ENCODE measurements at places on chromosomes 16 and 17.

DNA sequence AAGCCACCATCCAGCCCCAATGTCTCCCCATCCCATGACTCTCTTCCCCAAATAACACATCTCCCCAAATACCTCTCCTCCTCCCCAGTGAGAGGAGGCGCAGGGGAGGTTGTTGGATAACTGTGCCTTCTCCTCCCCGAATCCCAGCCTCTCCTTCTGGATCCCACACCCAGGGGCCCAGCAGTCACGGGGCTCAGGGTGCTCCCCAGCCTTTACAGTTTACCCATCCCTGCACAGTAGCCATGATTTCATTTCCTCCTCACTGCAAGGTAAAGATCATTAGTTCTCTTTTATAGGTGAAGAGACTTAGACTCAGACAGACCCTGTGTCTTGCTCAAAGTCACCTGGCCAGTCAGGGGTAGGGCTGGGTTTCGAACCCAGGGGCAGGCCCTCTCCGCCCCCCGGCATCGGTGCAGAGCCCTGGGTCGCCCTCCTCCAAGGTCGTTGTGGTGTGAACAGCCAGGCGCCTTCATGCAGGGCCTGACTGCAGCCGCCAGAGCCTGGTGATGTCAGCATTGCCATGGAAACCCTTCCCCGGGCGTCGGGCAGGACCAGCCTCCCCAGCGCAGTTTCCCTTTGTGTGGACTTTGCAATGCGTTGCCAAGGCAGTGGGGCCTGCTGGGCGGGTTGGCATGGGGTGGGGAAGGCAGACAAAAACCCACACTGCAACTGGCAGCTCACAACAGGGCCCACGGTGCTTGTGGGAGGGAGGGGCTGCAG lies 53.3 kb upstream of the TOB1 start:
- peak overlapping the region; percentile 16 for H3K4me3 ChIP-seq
- H3K27me3 ChIP-seq = no peaks in the 10 kb centered on the region
- H3K27ac ChIP-seq = peak overlapping the region; percentile 58
- H3K4me1 ChIP-seq = peaks cover 11% of the 10 kb centered on the region
- peak; percentile 88 for DNase-seq

DNA sequence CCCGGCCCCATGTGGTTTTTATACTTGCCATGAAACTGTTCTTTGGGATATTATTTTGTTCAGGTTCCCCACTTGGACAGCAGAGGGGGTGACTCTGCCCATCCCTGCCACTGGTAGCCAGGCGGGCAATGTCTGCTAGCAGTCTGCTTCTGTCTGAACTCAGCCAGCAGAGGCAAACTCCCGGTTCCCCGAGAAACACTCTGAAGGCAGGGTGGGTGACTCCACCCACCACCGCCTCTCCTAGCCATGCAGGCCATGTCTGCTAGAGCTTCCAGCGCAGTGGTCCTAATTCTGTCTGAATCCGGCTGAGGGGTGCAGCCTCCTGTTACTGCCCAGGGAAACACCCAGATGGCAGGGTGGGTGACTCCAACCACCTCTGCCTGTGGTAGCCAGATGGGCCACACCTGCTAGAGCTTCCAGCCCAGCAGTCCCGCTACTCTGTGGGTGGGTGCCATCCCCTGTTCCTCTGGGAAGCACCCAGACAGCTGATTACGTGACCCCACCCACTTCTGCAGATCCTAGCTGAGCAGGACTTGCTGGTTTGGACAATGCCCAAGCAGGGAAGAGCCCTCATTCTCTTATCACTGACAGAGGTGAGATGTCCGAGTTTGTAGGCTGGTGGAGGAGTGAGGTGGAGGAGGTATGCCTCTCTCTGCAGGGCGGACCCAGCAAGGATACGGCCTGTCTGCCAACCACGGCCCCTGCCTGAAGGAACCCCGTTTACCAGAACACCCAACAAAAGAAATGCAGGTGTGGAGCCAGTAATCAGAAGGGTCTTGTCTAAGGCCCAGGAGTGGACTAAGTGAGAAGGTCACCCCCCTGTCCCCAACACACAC lies 22.4 kb downstream of the NLRP1 start:
- no peak overlapping the region for H3K4me3 ChIP-seq
- H3K27ac ChIP-seq = no peak overlapping the region
- no peaks in the 10 kb centered on the region for H3K4me1 ChIP-seq
- H3K36me3 ChIP-seq = peaks cover 7% of the 10 kb centered on the region
- no peak for DNase-seq
- no peaks in the 10 kb centered on the region for H3K27me3 ChIP-seq

GRCh38 chr16:56677474-56677873 lies 4.8 kb upstream of the MT1X start:
- no peak overlapping the region for H3K4me3 ChIP-seq
- H3K4me1 ChIP-seq = no peaks in the 10 kb centered on the region
- no peak for DNase-seq
- H3K27me3 ChIP-seq = peaks cover 34% of the 10 kb centered on the region
- no peak overlapping the region for H3K27ac ChIP-seq

- H3K4me1 ChIP-seq = no peaks in the 10 kb centered on the region
- no peak for DNase-seq
- H3K36me3 ChIP-seq = peaks cover 4% of the 10 kb centered on the region
- no peak overlapping the region for H3K27ac ChIP-seq
Observed at GRCh38 chr16:23495671-23496070, 14.6 kb downstream of the GGA2 start.

DNA sequence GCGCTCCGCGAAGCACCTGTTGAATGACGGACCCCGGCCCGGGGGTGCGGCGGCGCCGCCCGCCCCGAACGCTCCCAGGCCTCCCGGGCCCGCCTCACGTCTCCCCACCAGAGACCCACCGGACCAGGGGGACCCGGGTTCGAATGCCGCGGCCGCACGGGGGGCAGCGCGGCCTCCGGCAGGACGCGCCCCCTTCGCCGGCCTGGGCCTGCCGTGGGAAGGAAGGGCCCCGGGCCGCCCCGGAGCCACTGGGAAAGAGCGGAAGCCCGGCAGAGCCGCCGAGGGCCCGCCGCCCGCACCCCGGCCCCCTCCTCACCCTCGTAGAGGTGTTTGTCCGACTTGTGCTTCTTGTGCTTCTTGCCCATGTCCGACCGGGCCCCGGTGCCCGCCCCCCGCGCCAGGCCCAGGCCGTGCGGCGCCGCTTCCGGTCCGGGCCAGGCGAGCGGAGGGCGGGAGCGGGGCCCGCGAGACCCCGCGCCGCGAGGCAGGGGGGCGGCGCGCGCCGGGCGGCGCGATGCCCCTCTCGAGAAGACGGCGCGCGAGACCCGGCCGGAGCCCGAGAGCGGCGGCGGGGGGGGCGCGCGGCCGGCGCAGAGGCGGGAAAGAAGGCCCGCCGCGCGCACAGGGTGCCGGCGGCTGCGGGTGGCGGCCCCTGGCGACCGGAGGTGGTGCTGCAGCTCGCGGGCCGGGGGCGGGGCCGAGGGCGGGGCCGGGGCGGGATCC lies at the start of gene BRD7:
BRD7 (minus strand) TSS at position 579 of the 723 bp plus-strand sequence; CDS start at position 365, 214 bp downstream.
- DNase-seq = peak; percentile 63
- peak within 1 kb of the TSS; percentile 77 for H3K4me3 ChIP-seq
- peaks cover 4% of the 10 kb centered on the region for H3K36me3 ChIP-seq
- no peak within 1 kb of the TSS for H3K27ac ChIP-seq

- H3K4me1 ChIP-seq = peaks cover 56% of the 10 kb centered on the region
- H3K36me3 ChIP-seq = no peaks in the 10 kb centered on the region
- peak overlapping the region; percentile 79 for H3K4me3 ChIP-seq
- peak; percentile 71 for DNase-seq
- peak overlapping the region; percentile 97 for H3K27ac ChIP-seq
Observed at GRCh38 chr17:77371117-77371887, 230.5 kb downstream of the SEC14L1 start.

GRCh38 chr17:3763777-3764170 lies 37.2 kb downstream of the ITGAE start:
- H3K4me1 ChIP-seq = no peaks in the 10 kb centered on the region
- no peak overlapping the region for H3K27ac ChIP-seq
- no peak overlapping the region for H3K4me3 ChIP-seq
- no peaks in the 10 kb centered on the region for H3K36me3 ChIP-seq
- H3K27me3 ChIP-seq = no peaks in the 10 kb centered on the region

- no peak overlapping the region for H3K27ac ChIP-seq
- DNase-seq = no peak
- no peak overlapping the region for H3K4me3 ChIP-seq
- H3K36me3 ChIP-seq = no peaks in the 10 kb centered on the region
- no peaks in the 10 kb centered on the region for H3K27me3 ChIP-seq
- peaks cover 42% of the 10 kb centered on the region for H3K4me1 ChIP-seq
Observed at GRCh38 chr17:21165922-21166594, 39.3 kb downstream of the DHRS7B start.

GRCh38 chr16:11585460-11586377 lies 1.0 kb downstream of the LITAF start:
- peaks cover 26% of the 10 kb centered on the region for H3K4me1 ChIP-seq
- peak; percentile 20 for DNase-seq
- H3K4me3 ChIP-seq = peak overlapping the region; percentile 82
- H3K27me3 ChIP-seq = no peaks in the 10 kb centered on the region
- H3K36me3 ChIP-seq = 0 out of 2 replicates have a peak, but pooled peaks cover 2% of the 10 kb centered on the region

GRCh38 chr16:53895851-53896250 lies 191.9 kb downstream of the FTO start:
- H3K27me3 ChIP-seq = no peaks in the 10 kb centered on the region
- H3K36me3 ChIP-seq = no peaks in the 10 kb centered on the region
- H3K4me1 ChIP-seq = no peaks in the 10 kb centered on the region
- no peak overlapping the region for H3K4me3 ChIP-seq

GRCh38 chr16:66899310-66899944 lies 19.1 kb downstream of the PDP2 start:
- no peaks in the 10 kb centered on the region for H3K36me3 ChIP-seq
- no peak overlapping the region for H3K27ac ChIP-seq
- no peak overlapping the region for H3K4me3 ChIP-seq
- DNase-seq = no peak
- no peaks in the 10 kb centered on the region for H3K27me3 ChIP-seq

- peak overlapping the region; percentile 66 for H3K27ac ChIP-seq
- peaks cover 43% of the 10 kb centered on the region for H3K4me1 ChIP-seq
- no peak overlapping the region for H3K4me3 ChIP-seq
- no peaks in the 10 kb centered on the region for H3K27me3 ChIP-seq
- DNase-seq = peak; percentile 50
Observed at GRCh38 chr16:48611329-48612137, 1.6 kb upstream of the N4BP1 start.

DNA sequence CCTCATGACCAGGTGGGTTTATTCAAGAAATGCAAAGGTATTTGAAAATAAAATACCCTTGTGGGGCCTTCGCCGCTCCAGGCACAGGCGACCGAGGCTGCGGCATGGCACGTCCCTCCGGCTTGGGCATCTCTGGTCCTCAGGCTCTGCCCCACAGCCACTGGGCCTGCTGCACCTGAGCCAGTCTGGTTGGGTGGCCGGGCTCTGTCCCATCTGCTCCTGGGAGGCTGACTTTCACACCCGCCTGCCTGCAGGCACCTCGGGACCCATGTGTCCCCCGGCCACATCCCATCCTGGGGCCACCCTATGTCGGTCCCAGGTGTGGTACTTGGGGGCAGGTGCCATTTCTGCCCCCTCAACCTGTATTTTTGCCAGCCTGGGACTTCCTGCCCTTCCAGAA lies 20.9 kb downstream of the OSBPL7 start:
- H3K27ac ChIP-seq = no peak overlapping the region
- no peak for DNase-seq
- no peaks in the 10 kb centered on the region for H3K36me3 ChIP-seq
- H3K4me3 ChIP-seq = no peak overlapping the region
- H3K27me3 ChIP-seq = 0 out of 2 replicates have a peak, but pooled peaks cover 10% of the 10 kb centered on the region

- H3K4me3 ChIP-seq = no peak overlapping the region
- peaks cover 40% of the 10 kb centered on the region for H3K27me3 ChIP-seq
- no peak for DNase-seq
- H3K27ac ChIP-seq = no peak overlapping the region
Observed at GRCh38 chr17:17381446-17382064, 78.4 kb downstream of the NT5M start.

DNA sequence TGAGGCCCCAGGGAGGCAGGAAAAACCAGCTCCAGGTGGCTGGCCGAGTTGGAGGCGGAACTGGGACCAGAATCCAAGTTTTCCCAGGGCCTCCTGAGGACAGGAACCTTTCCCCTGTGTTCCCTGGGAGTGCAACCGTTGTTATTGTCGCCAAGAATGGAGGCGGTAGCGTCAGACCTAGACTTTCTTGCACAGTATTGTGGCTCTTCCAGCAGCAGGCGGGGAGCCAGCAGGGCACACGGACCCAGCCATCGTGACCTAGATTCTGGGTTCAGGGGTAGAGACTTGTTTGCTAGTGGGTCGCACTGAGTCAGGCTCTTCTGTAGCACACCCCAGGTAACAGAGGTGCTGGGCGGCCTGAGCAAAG lies 667 bp upstream of the KIF19 start:
- H3K4me3 ChIP-seq = no peak overlapping the region
- H3K27me3 ChIP-seq = peaks cover 54% of the 10 kb centered on the region
- DNase-seq = no peak
- no peaks in the 10 kb centered on the region for H3K36me3 ChIP-seq
- H3K27ac ChIP-seq = no peak overlapping the region

DNA sequence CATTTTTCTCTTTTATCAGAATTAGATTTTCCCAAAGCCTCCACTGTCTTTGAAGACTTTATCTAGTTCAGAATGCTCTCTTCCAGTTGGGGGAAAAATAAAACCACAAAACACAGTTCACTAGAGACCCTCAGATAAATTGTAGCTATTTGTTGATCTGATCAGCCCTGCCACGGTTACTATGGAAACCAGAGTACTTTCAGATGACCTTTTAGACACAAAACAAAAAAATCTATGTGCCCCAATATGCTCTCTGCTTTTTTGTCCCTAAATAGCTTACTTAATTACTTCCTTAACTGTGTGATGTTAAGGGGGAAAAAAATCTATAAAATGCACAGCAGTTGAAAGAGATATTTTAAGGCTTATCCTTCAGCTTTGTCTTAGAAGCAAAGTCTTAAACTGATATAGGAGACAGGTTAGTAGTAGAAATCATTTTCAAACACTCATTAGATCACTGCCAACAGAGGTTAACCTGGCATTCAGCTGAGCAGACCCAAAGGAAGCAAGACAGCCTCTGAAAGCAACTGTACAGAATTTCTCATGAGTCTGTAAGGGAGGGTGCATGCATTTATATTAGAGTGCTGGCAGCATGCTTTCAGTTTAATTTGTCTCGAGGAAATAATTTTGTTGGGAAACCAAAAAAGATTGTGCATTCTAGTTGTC lies 129.9 kb upstream of the CACNG5 start:
- no peaks in the 10 kb centered on the region for H3K4me1 ChIP-seq
- H3K4me3 ChIP-seq = no peak overlapping the region
- H3K36me3 ChIP-seq = no peaks in the 10 kb centered on the region
- DNase-seq = no peak

- peaks cover 22% of the 10 kb centered on the region for H3K4me1 ChIP-seq
- H3K4me3 ChIP-seq = no peak overlapping the region
- H3K27ac ChIP-seq = no peak overlapping the region
- no peaks in the 10 kb centered on the region for H3K36me3 ChIP-seq
Observed at GRCh38 chr17:77230436-77230830, 89.7 kb downstream of the SEC14L1 start.

- no peak for DNase-seq
- no peak overlapping the region for H3K27ac ChIP-seq
- H3K27me3 ChIP-seq = peaks cover 29% of the 10 kb centered on the region
- peaks cover 11% of the 10 kb centered on the region for H3K4me1 ChIP-seq
- H3K36me3 ChIP-seq = no peaks in the 10 kb centered on the region
Observed at GRCh38 chr17:42424991-42425610, 2.0 kb upstream of the CAVIN1 start.

Measured in MM.1S (cell line).